NCI-H526 treated with DMSO at 0.1 percent for 48 hours (cell line): ENCODE measurements at places on chromosomes 1 and 21.

GRCh38 chr1:176517484-176517883, 54.5 kb downstream of the PAPPA2 start:
- DNase-seq: no peak

DNA sequence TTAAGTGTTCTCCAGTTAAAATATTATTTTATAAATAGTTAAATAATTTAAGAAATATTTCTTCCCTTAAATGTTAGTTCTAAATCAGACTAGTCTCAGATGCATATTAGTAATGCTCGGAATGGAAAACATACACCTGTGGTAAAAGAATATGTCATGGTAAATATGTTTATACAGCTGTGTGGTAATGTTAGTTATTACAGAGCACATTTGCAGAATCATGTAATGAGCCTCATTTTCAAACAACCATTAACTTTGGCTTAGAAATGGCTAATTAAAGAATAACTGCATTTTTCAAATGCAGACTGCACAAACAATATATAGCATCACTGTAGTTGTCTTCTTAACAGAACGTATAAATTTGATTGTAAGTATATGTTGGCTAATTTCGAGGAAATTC, 90.3 kb downstream of the DISP1 start:
- DNase-seq: no peak

DNA sequence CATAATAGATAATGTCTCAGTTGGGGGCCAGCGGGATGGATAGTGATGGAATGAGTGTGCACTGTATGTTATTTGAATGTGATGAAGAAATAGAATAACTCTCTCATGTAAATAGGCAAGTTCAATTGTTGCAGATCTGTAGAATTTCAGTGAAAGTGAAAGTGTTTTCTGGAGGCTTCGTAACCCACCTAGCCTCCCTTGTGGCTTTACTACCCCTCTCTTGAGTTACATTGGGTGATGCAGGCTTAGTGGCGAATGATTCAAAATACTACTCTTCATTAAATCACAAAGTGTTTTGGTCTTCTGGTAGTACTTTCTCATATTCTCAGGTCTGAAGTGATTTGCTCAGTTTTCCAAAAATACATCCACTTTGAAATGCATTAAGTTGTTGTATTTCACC, 411.9 kb downstream of the ZP4 start:
- no peak for DNase-seq

GRCh38 chr1:60895701-60896100, 186.7 kb upstream of the NFIA start:
- DNase-seq: no peak

DNA sequence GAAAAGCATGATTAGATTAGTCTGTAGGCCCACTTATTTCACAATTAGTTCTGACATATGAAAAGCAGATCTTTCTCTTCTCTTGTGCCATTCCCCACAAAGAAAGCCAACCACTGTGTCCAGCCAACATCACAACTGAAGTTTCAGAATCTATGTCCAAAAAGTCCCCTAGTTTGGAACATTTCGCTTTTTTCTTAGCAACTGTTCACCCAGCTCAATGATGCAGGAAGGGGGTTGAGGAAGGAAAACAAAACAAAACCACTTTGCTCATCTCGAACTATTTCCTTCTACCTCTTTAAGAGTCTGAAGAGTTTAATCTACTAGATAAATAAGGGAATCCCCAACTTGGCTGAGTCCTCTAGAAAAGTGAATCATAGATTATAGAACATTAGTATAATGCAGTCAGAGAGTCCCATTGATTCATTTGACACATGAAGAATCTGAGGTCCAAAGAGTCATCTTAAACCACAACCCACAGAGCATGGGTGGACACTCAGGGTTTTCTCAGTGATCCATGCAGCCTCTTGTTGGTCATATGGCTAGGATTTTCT, 159.3 kb upstream of the SGIP1 start:
- DNase-seq: no peak

GRCh38 chr1:66349242-66349641, 184.7 kb upstream of the SGIP1 start:
- DNase-seq: no peak

GRCh38 chr1:173149887-173150286, 57.2 kb downstream of the TNFSF4 start:
- DNase-seq: no peak

DNA sequence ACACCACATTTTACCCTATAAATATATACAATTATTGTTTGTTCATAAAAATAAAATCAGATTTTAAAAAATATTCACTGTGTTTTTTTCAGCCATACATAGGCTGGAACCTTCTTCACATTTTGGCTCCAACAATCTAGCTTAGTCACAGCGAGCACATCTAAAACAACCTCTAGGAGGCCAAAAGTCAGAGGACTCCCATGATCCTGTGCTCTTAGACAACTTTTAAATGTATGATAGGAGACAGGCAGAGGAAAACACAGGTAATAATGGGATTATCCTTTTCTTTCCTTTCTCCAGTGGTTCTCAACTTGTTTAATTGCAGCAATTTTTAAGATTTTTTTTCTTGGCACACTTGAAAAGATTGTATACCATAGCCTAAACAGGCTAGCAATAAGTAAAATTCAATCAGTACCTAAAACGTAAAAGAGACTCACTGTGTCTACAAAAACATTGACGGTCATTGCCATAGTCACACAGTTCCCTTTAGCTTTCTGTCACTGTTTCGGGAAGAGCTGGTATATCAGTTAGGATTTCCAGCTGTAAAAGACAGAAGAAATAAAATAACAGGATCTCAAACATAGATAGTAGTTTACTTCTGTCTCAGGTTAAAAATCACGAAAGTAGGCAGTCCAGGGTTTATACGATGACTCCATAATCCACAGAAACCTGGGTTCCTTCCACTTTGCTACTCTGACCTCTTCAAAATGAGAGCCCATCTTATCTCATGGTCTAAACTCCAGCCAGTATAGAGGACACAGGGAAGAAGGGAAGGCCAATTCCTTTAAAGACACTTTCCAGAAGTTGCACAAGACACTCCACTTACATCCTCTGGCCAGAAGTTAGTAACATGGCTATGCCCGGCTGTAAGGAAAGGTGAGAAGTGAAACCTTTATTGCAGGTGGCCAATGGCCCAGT, 39.2 kb upstream of the CR1L start:
- no peak for DNase-seq

DNA sequence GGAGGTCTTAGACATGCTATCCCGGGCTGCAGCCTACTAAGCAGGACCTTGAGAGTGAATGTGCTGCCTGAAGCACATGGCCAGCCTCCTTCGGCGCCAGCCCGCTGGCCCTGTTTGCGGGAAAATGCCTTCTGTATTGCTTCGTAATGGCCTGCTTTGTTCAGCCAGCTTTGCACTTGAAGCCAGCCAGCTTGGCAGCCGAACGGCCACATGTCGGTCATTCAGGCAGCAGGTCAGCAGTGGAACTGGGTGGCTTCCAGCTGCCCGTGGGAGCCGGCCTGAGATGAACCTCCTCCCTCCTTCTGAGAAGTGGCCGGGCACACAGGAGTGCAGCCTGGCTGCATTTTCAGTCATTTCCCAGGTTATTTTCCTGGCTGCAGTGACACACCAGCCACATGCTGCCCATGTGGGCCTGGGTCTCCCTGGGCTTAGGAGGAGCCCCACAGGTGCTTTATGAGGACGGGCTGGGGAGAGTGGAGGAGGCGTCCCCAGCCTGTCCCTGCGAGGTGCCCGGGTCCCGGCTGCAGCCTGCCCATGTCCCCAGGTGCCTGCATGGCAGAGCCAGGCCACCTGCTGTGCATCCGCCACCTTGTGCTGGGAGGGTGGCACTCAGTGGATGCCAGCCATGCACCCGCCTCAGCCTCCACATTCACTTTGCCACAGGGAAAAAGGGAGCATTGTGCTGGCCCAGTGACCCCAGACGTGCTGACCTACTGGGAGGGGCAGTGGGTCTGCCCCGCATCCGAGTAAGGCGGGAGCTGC, 103.5 kb downstream of the SIK1 start:
- no peak for DNase-seq
